ENCODE measurements at places on chromosomes 5 and 9. TPM values are rescaled to one million over a fixed set of nuclear protein-coding genes. Genes with fewer than 3 reads are reported as not detected.

DNA sequence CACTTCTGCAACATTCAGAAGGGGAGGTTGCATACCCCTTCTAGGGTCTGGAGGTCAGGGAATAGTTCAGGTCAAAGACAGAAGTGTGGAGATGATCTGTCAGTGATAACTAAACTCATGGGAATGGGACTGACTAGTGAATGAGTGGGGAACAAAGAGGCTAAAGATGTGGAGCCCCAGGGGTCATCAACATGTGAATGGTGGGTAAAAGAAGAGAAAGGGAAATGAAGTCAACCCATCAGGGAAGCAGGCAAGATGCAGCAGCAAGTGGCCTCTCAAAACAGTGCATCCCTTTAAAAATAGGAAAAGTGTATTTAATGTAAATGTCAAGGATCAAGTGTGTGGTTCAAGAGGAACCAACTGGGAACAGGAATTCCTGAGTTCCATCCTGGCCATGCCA lies 69.9 kb downstream of the PLPPR1 start:
- DNase-seq: no peak

DNA sequence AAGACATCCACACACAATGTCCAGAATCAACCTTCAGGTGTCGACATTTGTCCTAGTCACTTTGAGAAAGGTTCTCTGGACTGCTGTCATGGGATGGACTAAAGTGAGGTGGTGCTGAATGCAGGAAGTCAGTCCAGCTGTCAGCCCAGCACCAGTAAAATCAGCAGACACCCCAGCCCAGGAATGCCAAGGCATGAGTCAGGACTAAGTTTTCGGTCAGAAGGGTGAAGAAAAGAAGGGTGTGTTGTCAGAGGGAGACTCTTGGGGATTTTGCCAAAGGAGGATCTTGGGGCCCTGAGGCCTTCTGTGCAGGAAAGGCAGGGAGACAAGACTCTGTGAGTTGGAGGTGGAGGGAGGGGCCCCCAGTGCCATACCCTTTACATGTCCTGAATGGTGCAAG lies 69.0 kb upstream of the XPA start:
- DNase-seq: peak; percentile 24

DNA sequence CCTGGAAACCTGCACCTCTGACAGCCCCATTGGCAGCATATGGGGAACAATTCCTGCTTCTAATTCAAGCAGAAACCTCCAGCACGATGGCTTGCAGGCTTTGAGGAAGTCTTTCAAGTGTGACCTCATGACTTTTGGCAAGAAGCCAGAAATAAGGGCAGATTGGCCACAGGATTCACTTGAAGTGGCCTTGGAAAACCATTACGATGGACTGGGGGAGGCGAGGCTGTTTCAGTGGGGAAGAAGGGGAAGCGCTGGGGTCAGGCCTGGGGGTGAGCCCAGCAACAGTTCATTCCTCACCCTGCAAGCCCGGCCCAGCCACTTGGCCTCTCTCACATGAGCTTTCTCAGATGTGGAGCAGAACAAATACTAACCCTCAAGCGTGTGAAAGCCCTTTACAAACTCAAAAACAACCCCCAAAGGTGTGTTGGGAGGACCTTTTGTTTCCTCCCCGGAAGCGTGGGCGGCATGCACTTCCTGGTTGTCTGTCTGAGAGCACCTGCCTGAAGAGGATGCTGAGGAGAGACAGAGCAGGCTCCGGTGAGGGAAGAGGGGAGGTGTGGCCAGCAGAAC lies 26.9 kb upstream of the EEIG1 start:
- peak; percentile 69 for DNase-seq

DNA sequence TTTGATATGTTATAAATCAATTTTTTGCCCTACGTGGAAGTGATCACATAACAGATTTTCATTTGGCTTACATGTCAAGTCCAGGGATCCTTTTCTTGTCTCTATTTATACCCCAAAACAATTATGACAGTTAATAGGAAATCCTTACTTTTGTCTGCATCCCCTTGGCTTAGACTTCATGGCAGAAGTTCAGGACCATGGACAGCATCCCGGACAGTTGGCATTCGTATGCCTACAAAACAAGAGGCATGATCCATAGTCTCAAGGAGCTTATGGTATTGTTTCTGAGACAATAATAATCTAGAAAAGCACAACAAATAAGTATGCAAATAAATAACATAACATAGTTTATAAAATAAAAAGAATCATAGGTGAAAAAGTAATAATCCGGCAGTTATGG lies 214.3 kb upstream of the GRIA1 start:
- no peak for DNase-seq

- DNase-seq: no peak
These were observed 330.5 kb upstream of the ZNF462 start for GRCh38 chr9:106532306-106533015.

- DNase-seq: no peak
These were observed 74.1 kb upstream of the ELL2 start for GRCh38 chr5:96035796-96036195.

DNA sequence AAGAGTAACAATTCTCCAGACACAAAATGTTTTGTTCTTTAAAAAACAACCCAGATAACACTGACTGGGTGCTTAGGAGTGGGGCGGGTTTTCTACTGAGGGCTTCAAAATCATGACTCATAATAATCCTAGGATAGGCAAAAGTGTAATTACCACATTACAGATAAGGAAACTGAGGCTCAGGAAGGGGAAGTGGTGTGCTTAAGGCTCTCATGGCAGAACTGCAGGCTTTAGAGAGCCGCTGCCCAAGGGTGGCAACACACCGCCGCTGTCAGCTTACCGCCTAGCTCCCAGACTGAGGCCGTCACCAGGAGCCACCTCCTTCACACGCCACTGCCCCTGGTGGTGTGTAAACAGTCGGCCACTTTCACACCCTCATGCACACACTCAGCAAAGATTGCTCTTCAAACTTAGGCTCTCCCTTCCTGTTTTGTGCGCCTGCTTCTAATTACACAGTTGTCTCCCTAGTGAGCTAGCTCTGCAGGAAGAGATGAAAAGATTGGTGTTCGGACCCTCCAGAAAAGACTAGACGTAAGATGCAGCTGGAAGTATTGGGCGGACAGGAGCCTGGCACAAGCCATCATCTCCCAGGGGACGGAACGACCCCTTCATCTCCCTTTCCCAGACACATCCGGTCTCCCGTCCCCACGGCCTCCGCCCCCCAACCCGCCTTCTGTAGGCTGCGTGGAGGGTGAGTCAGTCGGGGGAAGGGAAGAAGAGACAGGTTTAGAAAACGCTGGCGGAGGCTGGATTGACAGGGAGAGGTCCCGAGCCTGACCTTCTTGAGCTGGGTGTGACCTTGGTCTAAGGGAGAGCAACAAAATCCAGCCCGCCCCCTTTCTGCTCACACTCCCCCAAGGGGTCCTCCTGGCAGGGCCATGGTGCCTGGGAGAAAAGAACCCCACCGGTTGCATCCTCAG lies 162.7 kb downstream of the SYK start:
- DNase-seq: peak; percentile 55

GRCh38 chr5:150352244-150353031 lies 5.1 kb upstream of the TCOF1 start:
- no peak for DNase-seq

- DNase-seq: no peak
These were observed 68.2 kb downstream of the HMHB1 start for GRCh38 chr5:143880178-143880577.

DNA sequence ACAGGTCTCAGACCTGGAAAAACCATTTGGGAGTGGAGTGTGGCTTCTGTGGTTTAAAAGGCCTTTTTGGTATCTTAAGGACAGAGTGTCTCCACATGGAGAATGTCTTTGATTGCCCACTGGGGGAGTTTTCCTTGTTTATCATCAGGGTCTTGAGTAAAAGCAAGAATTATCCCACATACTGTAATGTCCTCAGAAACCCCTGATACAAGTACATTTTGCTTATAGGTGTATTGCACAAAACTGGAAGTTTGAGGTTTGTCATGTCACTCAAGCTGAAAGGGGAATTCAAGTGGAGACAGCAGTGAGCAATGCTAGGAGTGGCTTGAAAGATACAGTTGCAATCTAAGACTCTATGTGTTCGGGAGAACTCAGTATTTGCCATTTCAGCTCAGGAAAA lies 62.7 kb upstream of the GRAMD2B start:
- no peak for DNase-seq

- DNase-seq: peak; percentile 37
These were observed 243.8 kb upstream of the IRX1 start for GRCh38 chr5:3351581-3352442.

SMU1 gene
- total RNA-seq: 22.8 TPM

GARIN3 gene
- not detected for total RNA-seq

LCN12 gene
- total RNA-seq: 3.4 TPM

CCDC171 gene
- total RNA-seq: 4.5 TPM

BTNL8 gene
- total RNA-seq: not detected

PCDHAC1 gene
- total RNA-seq: 0.47 TPM
